Caco-2 (cell line): ENCODE measurements at places on chromosomes 12 and 14. TPM values are rescaled to one million over a fixed set of nuclear protein-coding genes. Genes with fewer than 3 reads are reported as not detected.
A peak's percentile ranks its signal among the peaks of the same experiment; 100 is the strongest.

DNA sequence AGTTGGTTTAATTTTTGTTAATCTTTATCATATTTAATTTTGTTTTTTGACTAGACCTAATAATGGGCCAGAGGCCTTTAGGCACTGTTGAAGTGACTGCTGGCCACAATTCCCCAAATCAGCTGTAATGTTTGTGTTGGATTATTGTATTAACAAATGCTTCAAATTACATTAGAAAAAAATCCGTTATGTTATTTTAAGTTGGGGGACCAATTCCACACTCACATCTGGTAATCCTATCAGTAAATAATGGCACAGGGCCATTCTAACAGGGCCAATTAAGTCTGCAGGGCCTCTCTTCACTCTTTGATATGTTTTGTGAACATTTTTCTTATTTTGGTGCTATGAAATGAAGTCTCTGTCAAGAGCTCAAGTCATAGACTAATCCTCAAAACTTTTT, 39.6 kb downstream of the CHST11 start:
- no peak overlapping the region for H3K27ac ChIP-seq
- no peak overlapping the region for H3K4me3 ChIP-seq
- H3K4me1 ChIP-seq = no peaks in the 10 kb centered on the region

GRCh38 chr12:25135531-25136154, 59.3 kb downstream of the DNAI7 start:
- no peak overlapping the region for H3K4me3 ChIP-seq
- no peaks in the 10 kb centered on the region for H3K27me3 ChIP-seq
- DNase-seq = peak; percentile 72
- H3K36me3 ChIP-seq = no peaks in the 10 kb centered on the region; the same call in 1 of the 2 replicates

GRCh38 chr14:36580856-36581831, 1.3 kb downstream of the NKX2-8 start:
- H3K36me3 ChIP-seq = no peaks in the 10 kb centered on the region
- peaks cover 2% of the 10 kb centered on the region; the same call in 1 of the 2 replicates for H3K27me3 ChIP-seq
- H3K4me1 ChIP-seq = no peaks in the 10 kb centered on the region
- peak overlapping the region; percentile 69 for H3K4me3 ChIP-seq
- no peak for DNase-seq
- no peak overlapping the region for H3K27ac ChIP-seq

DNA sequence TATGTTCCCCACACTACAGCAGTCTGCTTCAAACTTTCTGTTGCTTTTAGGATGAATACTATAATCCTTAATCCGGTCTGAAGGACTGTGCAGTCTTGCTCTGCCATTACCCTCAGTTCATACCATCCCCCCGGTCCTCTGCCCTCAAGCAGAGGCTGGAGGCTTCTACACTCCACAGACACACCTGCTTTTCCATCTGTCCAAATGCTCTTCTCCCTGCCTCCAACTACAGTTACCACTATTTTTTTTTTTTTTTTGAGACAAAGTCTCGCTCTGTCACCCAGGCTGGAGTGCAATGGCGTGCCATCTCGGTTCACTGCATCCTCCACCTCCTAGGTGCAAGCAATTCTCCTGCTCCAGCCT, 19.3 kb upstream of the KCNH3 start:
- no peaks in the 10 kb centered on the region for H3K27me3 ChIP-seq
- H3K36me3 ChIP-seq = 0 out of 2 replicates have a peak, but pooled peaks cover 5% of the 10 kb centered on the region
- no peak overlapping the region for H3K27ac ChIP-seq

Gene NFE2
- total RNA-seq = 5.7 and 6.2 TPM in 2 replicates

- no peak overlapping the region for H3K27ac ChIP-seq
- no peak for DNase-seq
- H3K27me3 ChIP-seq = no peaks in the 10 kb centered on the region
- no peak overlapping the region for H3K4me3 ChIP-seq
- H3K4me1 ChIP-seq = peaks cover 5% of the 10 kb centered on the region; the same call in 1 of the 2 replicates
- H3K36me3 ChIP-seq = no peaks in the 10 kb centered on the region
Observed at GRCh38 chr12:92469837-92470236, 233.0 kb upstream of the PLEKHG7 start.

GRCh38 chr12:107533218-107533617, 152.4 kb upstream of the PWP1 start:
- no peaks in the 10 kb centered on the region for H3K4me1 ChIP-seq
- no peak for DNase-seq
- no peaks in the 10 kb centered on the region for H3K27me3 ChIP-seq
- H3K4me3 ChIP-seq = no peak overlapping the region
- H3K36me3 ChIP-seq = no peaks in the 10 kb centered on the region
- no peak overlapping the region for H3K27ac ChIP-seq
